ENCODE measurements at places on chromosomes 5 and 9. TPM values are rescaled to one million over a fixed set of nuclear protein-coding genes. Genes with fewer than 3 reads are reported as not detected.

The HAVCR1 gene
- total RNA-seq = not detected

The TRPM6 gene
- total RNA-seq = 0.14 TPM

The IL5 gene
- total RNA-seq = not detected

The GRXCR2 gene
- not detected for total RNA-seq

The LHX6 gene
- not detected for total RNA-seq

The GAPT gene
- total RNA-seq = not detected

The MTRR gene
- 20.2 TPM for total RNA-seq

The DMXL1 gene
- 10.2 TPM for total RNA-seq

The GRIA1 gene
- not detected for total RNA-seq

The SLC36A1 gene
- 5.6 TPM for total RNA-seq

The HRH2 gene
- not detected for total RNA-seq

The TMEM174 gene
- total RNA-seq = not detected

The SPATA31C2 gene
- not detected for total RNA-seq

The HRCT1 gene
- not detected for total RNA-seq

The MAMDC4 gene
- 0.74 TPM for total RNA-seq

The SPINK6 gene
- total RNA-seq = 10.8 TPM

The BRD9 gene
- total RNA-seq = 25.7 TPM

The KIF12 gene
- 1.1 TPM for total RNA-seq

The SOX30 gene
- total RNA-seq = not detected

The PRRX2 gene
- 1.2 TPM for total RNA-seq

The AK8 gene
- total RNA-seq = 0.85 TPM

The SEC61B gene
- 129 TPM for total RNA-seq

The TNFSF15 gene
- 0.42 TPM for total RNA-seq

Data from airway epithelial cell (primary cell).